Ascending aorta (tissue), 2 donors: ENCODE measurements at places on chromosomes 7 and 10.

GRCh38 chr7:69162326-69162725 is 435.9 kb upstream of the AUTS2 start:
- DNase-seq: no peak

- DNase-seq: no peak
These were observed 1.0 kb downstream of the TNS3 start for GRCh38 chr7:47580811-47581331.

DNA sequence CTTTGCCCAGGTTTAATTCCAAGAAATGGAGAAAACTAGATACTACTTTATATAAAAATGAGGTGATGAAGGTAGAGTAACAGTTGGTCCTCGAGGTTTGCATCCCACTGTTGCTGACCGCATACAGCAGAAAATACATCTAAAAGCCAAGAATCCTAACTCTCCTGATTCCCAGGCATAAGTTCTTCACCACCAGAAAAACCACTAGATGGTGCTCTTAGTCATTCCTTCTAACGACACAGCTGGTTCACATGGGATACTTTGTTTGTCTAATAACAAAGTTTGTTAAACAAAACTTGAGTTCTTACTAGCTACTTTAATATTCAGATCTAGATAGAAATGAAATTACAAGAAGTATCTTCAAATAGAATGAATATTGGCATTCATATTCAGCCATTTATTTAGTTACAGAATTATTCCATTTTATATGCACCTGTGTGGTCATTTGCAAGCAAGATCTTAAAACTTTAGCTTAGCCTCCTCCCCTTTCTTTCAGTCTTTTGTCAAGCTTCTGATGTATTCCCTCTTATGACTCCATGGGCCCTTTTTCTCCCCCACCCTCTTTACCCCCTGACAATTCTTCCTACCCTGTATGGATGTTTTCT is 54.1 kb upstream of the CYP26C1 start:
- no peak for DNase-seq

GRCh38 chr10:58662314-58662713 is 149.6 kb downstream of the BICC1 start:
- DNase-seq: no peak

DNA sequence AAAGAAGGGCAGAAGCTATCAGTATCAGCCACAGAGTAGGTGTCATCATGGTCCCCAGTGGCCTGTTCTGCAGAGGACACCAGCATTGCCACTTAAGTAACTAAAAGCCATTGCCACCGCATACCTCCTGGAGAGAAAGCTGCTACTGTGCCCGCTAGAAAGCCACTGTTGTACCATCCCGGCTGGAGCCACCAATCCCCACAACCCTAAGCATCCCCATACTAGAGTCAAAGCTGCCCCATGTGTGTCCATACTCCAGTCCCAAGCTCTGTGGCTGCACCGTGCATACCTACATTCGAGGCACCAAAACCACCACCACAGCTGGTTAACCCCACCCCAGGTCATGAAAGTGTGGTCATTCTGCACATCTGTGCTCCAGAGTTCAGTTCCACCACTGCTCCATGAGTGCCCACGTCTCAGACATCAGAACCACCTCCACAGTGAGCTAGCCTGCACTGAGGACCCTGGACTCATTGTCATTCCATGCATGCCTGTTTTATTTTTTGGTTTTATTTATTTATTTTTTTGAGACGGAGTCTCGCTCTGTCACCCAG is 9.5 kb upstream of the SEPTIN14 start:
- DNase-seq: no peak

- DNase-seq: no peak
These were observed 7.1 kb downstream of the CAMK2G start for GRCh38 chr10:73867126-73867807.

DNA sequence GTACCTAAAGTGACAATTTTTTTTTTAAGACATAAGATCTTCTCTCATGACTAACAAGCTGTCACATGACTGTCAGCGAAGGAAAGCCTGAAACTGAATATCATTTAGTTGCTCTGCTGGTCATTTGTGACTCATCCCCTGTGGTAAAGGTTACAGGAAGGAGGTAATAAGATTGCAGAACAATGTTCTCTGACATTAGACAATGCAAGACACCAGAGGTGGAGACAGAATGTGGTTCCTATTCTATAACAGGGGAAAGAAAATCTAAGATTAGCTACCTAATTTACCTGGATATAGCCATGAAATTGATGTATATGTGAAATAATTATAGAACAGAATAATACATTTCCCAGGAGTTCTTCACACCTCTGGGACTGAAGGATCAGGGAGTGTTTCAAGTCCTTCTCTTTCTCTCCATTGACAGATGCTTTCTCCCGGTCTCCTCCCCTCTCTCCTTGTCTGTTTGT is 47.7 kb downstream of the LRGUK start:
- DNase-seq: no peak

DNA sequence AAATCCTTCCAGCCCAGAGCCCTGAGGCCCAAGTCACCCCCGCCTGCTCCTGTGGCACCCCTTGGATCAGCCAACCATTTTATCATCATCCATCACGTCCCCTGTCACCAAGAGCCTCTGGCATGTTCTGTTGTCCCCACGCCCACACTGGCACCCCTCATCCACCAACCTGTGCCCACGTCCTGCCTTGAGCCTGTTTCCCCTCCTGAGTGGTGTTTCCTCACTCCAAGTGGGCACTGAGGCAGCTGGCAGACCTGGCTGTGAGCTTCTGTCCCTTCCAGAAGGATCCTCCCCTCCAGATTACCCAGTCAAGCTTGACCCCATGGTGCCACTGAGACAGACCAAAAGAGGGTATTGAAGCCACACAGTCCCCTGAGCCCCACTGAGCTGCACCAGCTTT is 71.4 kb upstream of the ANTXRL start:
- no peak for DNase-seq

DNA sequence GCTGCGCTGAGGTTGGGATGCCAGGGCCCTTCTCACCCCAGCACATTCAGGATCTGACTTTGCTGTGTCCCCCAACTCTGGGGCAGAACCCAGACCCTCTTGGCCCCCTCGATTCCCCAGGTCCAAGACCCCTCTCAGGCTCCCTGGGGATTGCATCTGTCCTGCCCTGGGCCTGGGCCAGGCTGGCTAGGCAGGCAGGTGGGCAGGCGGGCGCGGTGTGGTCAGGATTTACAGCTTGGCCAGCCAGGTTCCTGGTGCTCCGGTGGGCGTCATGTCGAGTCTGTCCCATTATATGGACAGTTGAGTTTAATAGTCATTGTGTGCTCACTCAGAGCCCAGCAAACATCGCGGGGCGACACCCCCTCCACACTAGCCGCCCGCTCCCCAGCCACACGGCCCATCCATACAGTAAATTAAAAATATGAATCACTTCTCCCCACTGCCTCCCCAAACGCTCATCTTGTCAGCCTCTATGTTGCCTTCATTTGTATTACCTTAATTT is 23.5 kb downstream of the POLL start:
- no peak for DNase-seq

GRCh38 chr7:25968205-25968993 is 183.6 kb upstream of the NFE2L3 start:
- no peak for DNase-seq

DNA sequence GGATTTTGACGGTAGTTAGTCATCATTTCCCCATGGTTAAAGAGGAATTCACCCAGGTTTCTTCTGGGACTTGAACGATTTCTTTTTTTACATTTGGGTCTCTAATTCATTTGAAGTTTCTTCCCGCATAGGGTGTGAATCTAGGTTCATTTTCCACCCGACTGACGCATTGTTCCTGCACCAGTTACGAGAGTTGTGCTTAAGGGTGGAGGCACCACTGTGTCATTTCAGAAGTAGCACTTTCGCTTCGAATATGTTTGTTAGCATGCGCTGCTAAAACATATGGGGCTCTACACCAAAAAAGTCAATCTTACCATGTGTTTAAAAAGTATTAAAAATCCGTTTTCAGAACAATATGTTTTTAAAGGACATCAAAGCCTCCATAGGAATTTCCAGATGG is 140.3 kb downstream of the VIPR2 start:
- no peak for DNase-seq

DNA sequence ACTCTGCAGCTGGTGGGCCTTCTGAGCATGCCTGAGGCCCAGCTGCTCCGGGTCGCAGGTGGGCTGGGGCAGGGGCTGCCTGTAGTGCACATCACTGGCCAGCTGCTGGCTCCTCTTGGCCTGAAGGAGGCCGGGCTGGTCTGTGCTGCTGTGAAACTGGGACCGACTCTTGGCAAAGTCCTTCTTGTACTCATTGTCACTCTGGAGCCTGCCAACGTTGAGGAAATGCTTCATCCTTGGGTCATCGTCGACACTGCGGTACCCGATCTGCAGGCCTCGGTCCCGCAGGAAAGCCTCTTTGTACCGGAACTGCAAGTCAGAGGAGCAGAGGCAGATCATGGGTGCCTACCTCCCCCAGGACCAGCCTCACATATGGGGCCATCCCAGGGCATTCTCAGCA is 37.7 kb downstream of the HABP2 start:
- no peak for DNase-seq

DNA sequence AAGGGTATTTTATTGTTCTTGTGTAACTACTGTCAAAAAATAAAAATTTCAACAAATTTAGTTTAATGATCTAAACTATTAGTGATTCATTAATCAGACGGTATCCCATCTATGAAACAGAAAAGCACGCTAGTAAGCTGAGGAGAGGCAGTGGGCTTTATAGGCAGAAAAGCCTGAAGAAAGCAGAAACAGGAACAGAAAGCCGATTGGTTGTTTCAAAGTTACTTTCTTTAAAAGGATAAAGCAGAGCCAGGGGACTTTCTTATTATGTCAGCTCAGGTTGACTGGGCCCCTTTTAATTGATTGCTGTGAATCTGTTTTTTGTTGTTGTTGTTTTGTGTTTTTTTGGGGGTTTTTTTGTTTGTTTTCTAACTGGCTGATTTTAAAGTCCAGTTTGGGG is 105.5 kb downstream of the TES start:
- DNase-seq: no peak

DNA sequence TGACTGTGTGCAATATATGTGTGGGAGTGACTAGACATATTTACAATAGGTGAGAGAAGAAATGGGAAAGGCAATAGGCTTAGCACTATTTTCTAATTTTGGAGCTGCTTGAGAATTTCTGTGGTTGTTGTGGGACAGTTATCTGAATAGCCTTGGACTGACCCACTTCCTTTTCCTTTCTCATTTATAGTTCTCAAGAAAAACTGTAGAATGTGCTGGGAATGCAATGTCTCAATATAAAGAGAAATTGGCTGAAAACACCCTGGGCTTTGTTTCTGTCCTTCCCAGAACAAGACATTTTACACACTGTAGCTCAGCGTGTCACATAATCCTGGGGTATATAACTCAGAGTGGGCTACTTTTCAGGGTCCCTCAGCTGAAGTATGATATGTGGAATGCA is 153.0 kb upstream of the RHOBTB1 start:
- DNase-seq: no peak

- DNase-seq: no peak
These were observed 69.7 kb upstream of the EGR2 start for GRCh38 chr10:62885684-62886461.

DNA sequence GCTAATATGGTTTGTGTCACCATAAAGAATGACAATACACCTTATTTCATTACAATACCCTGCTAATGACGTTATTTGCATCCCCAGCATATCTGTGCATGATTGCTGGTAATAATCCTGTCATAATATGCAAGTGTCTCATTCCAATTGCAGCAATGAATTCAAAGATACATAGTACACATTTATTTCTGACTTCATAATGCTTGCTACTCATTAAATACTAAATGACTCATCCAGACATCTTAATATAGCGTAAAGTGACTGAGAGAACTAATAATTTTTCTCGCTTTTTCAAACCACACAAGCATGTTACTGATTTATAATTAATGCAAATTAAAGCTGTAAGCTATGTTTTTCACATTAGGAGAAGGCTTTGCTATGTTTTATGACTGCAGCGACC is 234.7 kb upstream of the MDFIC start:
- DNase-seq: no peak

DNA sequence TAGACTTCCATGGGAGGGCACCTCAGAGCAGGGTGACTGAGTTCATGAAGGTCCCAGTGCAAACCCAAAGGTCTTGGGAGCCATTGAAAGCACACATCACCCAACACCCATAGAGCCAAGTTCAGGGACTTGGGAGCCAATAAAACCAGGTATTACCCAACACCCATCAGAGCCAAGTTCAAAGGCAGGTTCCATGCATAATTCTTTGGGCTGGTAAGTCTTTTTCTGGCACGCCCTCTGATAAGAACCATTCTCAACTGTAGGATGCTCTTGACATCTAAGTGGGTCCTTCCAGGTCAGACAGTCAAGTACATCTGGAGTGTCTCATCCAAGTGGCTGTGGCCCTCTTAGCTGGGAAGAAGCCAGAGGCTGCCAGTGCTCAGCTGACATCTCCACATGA is 63.2 kb downstream of the EBF3 start:
- no peak for DNase-seq

DNA sequence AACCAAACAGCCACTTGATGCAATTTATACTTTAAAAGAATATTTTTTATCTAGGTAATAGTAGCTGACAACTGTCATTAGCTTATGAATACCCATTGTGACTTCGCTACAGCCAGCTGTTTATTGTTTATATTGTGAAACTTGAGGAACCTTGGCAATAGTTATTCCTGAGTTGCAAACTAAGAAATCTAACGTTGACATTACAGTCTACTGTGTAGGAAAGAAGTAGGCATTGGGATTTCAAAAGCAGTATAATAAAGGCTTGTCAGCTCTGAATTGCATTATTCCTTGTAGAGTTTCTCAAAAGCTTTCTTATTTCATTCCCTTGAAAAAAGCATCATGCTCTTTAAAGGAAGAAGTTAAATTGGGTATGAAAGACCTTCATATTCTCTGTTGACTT is 42.7 kb upstream of the OIT3 start:
- no peak for DNase-seq

- no peak for DNase-seq
These were observed 1.1 kb upstream of the TARP start for GRCh38 chr7:38274486-38274885.

DNA sequence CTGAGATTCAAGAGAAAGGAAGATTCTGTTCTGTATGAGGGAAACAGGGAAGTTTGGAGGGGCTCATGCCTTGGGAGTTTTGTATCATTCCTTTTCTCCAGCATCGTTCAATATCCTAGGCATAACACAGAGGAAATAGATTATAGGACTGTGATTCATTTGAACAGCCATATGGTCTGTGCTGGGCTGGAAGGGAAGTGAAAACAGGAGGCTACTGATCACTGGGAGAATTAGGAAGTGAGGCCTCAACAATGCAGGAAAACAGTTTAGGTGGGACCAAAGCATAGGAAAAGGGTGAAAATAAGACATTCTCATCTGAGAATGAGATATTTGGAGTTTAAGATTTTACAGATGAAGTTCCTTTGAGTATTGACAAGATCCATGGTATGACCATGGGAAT is 70.7 kb upstream of the MKX start:
- no peak for DNase-seq
